Activated T-cell treated with anti-CD3 and anti-CD28 coated beads for 48 hours (primary cell): ENCODE measurements at places on chromosomes 16 and 17.

GRCh38 chr17:77097631-77098180, 43.1 kb upstream of the SEC14L1 start:
- DNase-seq = no peak

DNA sequence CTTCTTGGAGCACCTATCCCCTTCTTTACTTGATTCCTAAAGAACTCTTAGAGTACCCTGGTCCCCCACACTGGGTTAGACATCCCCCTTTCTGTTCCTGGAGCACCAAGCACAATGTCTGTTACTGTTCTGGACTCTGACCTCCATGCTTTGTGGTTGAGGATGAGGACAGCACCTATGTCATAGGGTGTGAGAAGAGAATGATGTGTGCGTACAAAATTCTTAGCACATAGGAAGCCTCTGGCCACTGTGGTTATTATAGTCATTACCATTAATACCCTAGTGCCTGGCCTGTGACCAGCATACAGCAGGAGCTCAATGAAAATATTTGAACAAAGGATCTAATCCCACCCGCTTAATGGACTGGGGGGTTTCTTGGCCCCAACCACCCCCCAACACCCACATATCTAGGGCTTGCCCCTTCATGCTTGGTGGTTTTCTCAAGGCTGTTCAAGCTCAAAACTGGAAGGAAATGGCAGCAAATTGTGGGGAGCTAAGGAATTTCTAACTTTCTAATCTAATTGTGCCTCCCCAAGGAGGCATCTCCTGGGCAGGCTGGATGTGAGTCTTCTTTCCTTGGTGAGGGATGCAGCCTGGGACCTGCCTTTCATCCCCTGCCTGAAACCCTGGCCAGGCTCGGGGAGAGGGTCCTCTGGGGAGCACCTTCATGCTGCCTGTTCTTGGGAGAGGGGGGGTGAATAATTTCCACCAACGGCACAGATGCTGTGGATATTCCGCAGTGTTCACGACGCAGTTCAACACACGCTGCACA, 1.5 kb upstream of the CMIP start:
- no peak for DNase-seq

- no peak for DNase-seq
Measured at GRCh38 chr17:70871180-70871818, 702.0 kb downstream of the KCNJ2 start.

DNA sequence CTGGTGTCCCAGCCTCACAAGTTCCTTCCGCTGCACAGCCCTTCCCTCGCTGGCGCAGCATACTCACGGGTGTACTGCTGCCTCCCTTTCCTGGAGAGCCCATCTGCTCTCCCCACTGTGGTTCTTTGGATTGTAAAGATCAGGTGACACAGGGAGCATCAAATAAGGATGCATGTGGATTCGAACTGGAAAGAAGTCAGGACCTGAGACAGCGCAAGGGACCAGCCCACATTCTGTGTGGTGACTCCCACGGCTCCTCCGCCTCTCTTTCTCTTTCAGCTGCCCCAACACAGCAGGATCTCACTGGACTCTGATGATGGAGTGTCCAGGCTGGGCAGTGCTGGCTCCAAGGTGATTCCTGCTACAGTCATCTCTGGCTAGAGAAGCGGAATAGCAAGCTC, 8.1 kb downstream of the LDAF1 start:
- no peak for DNase-seq

DNA sequence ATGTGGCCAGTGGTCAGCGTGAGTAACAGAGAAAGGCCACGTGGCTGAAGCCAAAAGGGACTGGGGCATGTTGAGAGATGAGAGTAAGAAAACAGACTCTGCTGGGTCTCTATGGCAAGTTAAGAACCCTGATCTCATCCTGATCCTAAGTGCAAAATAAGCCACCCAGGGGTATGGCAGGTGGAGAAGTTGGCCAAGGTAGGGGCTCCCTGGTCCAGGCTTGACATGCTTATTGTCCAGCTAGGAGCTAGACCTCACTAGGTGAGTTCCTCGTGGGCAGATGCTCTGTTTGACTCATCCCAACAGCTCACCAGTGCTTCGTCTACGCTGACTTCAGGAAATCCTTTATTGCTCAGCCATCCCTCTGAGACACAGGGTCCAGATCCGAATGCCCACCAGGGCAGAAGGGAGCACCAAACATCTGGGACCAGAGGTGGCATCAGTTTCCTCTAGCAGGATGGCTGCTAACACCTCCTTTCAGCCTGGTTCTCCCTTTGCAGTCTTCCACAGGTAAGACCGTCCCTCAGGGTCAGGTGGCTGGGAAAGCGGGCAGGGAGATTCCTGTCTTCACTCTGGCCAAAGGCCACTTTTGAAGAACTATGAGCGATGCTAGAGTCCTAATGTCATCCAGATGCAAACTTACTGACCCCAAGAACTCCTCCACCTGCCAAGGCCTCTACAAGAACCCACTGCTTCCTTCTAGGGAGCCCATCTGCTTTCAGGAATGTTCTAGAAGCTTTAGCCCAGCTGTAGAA, 99.5 kb downstream of the CDYL2 start:
- DNase-seq = no peak

- DNase-seq = no peak
Measured at GRCh38 chr16:67663877-67664222, 2.7 kb downstream of the ENKD1 start.

DNA sequence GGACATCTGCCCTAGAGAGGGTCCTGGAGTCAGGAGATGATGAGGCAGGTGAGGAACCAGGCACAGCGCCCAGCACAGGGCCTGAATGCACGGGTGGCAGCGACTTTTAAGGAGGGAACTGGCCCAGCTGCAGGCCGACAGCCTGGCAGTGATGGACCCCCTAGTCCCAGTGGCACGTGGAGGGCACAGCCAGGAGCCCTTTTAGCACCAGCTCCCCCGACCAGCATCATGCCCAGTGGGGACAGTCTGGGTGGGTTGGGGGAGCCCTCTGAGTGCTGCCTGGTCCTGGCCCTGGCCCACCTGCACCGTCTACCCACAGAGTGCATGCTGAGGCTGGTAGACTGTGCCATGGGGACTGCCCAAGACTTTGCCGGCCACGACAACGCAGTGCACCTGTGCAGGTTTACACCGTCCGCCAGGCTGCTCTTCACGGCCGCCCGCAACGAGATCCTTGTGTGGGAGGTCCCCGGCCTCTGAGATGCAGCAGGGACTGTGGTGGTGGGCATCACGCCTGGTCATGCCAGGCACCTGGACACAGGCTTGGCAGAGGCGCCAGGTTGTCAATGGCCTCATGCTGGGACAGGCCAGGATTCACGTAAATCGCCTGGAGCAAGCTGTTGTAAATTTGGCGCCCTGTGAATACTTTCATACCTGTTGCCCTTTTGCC, 686 bp upstream of the RHOT2 start:
- no peak for DNase-seq

DNA sequence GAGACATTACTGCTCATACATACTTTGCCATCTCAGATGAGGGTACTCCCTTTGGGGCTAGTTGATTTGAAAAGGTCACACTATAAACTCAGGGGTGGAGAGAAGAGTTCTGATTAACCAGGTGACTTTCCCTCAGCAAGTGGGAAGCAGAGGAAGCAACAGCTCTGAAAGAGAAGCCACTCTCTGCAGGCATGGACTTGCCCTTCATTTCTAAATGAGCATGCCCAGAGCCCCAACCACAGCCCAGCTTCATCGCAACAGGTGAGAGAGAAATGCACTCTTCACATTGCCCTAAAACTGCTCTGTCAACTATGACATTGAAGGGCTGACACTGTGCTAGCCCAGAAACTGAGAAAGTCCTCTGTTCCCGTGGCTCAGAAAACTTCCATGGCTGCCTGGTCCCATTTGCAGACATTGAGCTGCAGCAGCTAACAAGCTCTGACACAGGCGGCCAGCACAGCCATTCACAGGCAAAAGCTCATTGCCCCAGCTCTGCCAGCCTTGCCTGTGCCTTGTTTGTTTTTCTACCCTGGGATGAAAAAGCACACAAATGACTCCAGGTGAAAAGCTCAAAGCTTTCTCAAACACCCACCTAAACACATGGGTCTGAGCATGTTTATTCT, 419.8 kb upstream of the DYNLRB2 start:
- no peak for DNase-seq

DNA sequence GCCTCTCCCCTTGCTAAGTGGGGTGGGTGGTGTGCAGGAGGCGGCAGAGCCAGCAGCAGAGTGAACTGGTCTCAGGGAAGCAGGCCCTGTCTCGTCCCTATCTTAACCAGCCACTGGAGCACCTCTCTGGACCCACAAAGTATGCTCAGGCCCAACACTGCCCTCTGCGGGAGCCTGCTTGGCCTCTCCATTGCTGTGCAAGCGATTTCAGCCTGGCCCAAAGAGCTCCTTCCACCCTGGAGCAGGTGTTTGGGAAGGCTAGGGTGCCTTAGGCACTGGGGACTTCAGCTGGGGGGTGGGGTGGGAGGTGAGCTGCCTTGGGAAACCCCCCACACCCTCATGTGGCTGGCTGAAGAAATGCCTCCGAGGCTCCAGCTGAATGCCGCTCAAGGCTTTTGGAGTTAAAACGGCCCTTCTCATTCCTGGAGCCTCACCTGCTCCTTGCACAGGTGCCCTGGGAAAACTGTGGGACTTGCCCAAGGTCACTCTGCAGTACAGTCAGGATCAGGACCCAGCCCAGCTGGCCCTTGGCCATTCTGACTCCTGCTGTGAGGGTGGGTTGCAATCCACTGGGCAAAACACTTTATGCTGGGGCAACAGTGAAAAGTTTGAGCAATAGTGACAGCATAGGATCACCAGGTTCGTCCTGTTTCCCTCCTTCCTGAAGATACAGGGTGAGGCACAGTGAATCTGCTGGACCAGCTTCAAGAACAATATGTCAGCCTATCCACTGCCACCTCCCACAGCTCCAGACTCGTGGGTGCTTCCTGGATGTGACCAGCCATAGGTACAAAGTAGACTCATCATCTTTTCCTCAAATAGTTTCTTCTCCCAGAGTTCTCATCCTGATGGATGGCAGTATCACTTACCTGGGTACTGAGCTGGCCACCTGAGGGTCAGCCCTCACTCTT, 5.9 kb upstream of the UBE2O start:
- no peak for DNase-seq

DNA sequence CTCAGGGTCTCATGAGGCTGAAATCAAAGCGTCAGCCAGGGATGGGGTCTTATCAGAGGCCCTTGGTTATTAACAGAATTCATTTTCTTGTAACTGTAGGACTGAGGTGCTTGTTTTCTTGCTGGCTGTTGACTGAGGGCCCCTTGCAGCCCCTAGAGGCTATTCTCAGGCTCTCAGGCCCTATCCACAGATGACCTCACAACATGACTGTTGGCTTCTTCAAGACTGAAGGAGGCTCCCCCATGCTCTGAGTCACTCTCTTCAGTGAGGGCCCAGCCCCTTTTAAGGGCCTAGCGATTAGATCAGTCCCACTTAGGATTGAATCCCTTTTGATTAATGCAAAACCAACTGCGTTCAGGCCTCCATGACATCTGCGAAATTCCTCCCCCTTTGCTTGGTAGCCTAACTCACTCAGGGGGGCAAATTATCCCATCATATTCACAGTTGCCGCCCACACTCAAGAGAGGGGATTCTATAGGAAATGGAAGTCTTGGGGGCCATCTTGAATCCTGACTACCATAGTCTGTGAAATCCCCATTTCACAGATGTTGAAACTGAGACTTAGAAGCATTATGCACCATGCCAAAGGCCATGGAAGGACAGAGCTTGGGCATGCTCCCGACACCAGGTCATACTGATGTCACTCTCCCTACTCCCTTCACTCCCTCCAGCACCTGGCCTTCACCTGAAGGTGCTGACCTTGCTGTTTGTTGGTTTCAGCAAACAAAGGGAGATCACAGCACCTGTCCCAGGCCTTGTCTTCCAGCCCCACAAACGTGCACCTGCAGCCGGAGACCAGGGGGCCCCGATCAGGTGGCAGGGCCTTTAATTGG, 592.3 kb downstream of the MAF start:
- no peak for DNase-seq

DNA sequence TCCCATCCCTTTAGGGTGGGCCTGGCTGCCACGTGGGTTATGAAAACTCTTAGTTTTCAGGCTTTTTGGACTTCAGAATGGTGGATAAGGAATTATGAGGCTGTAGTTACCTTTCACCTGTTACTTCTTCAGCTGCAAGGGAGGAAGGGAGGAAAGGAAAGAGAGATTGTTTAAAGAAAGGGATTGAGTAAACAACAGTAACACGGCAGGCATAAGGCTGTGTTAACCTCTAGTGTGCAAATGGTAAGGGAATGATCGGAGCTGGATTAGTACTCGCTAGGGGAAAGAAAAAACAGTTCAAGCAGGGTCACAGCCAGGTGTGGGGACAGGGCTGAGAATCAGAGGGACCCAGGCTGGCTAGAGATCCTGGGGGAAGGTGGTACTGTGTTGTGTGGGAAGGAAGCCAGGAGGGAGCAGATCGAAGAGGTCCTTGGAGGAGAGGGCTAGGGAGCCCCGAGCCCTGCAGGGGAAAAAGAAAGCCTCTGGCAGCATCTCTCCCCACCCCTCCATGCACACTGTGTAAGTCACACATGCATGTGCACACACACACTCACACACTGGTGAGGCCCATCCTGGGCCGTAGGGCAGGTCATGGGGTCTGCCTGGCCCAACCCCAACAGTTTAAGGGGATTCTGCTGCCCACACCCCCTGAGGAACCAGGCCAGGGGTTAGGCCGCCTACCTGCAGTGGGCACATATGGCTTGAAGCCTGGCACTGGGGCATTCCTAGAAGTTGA, 49.7 kb downstream of the SNX20 start:
- no peak for DNase-seq

DNA sequence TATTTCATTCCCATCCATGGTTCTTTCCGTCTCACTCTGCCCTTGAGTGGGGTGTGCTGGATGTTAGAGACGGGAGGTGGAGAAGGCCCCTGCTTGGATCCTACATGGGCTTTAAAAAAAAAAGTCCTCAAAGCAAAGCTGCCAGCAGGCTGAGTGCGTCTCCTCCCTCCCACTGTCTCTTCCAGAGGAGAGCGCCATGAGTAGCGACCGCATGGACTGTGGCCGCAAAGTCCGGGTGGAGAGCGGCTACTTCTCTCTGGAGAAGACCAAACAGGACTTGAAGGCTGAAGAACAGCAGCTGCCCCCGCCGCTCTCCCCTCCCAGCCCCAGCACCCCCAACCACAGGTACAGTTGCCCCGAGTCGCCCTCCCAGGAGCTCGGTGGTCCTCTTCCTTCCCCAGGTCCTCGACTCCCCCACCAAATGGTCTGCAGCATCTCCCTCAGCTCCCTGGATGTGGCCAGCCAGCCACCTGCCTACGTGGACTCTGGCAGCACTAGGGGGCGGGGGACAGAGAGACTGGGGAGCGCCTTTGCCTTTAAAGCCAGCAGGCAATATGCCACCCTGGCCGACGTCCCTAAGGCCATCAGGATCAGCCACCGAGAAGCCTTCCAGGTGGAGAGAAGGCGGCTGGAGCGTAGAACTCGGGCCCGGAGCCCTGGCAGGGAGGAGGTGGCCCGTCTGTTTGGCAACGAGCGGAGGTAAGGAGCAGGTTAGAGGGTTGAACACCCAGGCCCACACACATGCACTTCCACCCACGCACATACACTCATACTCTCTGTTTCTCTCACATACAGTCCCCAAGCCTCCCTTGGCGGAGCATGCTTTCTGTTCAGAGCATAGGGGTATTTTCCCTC, 68.2 kb downstream of the PLD6 start:
- no peak for DNase-seq

GRCh38 chr16:13756411-13757140, 163.4 kb upstream of the ERCC4 start:
- no peak for DNase-seq
